ENCODE measurements at places on chromosomes 7 and 10.

DNA sequence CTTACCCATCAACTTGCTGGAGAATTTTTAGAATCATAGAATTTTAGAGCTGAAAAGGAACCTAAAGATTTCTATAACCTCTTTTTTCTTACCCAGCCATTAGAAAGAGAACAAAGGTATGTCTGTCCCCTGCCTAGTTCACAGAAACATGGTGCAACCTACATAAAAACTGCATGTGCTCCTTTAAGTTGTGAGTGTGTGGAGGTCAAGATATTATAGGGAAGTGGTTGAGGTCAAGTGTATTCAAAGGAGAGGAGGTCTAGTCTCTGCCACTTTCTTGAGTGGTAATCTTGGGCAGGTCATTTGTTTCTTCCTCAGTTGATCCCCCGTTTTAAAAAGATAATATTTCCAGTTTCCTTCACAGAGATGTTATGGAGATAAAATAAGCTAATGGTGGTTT, 6.4 kb downstream of the UBTD1 start:
- no peak for DNase-seq

- DNase-seq: no peak
These were observed 145.5 kb downstream of the ZEB1 start for GRCh38 chr10:31464552-31464951.

DNA sequence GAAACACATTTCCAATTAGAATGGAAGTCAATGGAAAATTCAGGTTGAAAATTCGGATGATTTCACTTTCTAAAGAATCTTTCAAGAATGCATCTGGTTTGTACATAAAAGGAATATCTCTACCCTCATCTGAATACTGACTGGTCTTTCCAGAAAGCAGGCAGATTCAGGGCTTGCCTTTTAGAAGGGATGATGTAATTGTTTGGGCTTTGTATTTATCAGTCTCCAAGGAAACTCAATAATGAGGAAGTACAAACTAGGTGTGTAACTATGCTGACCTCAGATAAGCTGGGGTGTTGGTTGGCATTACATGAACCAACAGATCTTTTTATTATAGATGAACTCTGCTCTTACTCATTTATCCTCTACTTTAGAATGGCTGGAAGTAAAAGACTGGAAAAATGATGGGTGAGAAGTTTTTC, 24.1 kb downstream of the PDLIM1 start:
- no peak for DNase-seq

GRCh38 chr10:124494046-124494807, 32.6 kb downstream of the LHPP start:
- no peak for DNase-seq

GRCh38 chr7:123705211-123705901, 43.4 kb downstream of the WASL start:
- no peak for DNase-seq

DNA sequence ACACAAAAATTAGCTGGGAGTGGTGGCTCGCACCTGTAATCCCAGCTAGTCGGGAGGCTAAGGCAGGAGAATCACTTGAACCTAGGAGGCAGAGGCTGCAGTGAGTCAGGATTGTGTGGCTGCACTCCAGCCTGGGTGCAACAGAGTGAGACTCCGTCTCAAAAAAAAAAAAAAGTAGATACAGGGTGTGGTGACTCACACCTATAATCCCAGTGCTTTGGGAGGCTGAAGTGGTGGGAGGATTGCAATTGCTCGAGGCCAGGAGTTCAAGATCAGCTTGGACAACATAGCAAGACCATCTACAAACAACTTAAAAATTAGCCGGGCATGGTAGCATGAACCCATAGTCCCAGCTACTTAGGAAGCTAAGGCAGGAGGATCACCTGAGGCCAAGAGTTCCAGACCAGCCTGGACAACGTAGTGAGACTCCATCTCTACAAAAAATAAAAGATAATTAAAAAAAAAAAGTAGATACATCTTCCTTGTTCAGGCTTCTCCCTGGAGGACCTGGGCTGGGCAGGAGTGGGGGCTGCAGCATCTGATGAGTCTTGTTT, 2.0 kb downstream of the MOSPD3 start:
- no peak for DNase-seq

GRCh38 chr7:108403597-108404217, 52.5 kb downstream of the NRCAM start:
- no peak for DNase-seq

- DNase-seq: no peak
These were observed 82.6 kb downstream of the CACNB2 start for GRCh38 chr10:18222866-18223265.

DNA sequence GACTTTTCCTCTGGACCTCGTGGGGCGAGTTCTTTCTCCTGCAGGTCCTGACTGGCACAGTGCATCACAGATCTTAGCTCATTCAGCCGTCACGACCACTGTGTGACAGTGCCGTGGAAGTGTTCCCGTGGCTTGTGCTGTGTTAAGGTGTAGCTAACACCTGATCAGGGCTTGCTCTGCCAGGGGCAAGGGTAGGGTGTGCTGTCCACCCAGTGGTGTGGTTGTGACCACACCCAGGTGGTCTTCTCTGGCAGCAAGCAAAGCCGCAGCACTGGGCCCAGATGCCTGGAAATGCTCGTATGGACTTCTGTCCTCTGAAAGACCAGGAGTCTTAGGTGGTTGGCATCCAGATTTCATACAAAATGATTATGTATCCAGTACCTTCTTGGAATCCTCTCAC, 86.2 kb downstream of the GLRX3 start:
- DNase-seq: no peak

- no peak for DNase-seq
These were observed 138.2 kb downstream of the RPS24 start for GRCh38 chr10:78171633-78172400.

GRCh38 chr7:138125598-138126111, 49.4 kb downstream of the AKR1D1 start:
- DNase-seq: no peak

DNA sequence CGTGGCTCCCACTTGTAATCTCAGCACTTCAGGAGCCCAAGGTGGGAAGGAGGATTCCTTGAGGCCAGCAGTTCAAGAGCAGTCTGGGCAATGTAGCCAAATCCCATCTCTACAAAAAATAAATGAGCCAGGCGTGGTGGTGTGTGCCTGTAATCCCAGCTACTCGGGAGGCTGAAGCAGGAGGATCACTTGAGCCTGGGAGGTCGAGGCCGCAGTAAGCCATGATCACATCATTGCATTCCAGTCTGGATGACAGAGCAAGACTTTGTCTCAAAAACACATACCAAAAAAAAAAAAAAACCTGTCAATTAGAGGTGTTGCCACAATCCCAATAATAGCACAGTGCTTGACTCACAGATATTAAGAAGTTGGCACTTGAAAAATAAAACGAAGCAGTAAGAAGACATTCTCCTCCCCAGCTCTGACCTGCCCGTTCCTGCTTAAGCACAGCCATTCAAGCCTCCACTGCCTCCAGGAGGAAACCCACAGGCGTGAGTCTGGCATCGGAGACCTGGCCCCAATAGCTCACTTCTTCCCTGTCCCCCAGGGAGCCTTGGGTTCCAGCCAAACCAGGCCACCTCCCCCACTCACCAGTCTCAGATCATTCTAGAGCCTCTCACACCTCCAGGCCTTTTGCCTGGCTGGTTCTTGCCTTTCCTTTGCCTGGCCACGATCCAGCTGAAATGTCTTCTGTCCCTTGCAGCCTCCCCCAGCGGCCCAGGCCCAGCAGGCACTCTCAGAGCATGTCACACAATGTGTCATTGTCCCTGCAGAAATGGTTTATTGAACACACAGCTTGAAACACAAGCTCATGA, 45.3 kb upstream of the GTF2I start:
- no peak for DNase-seq

GRCh38 chr7:44750921-44751571, 2.4 kb downstream of the ZMIZ2 start:
- no peak for DNase-seq

DNA sequence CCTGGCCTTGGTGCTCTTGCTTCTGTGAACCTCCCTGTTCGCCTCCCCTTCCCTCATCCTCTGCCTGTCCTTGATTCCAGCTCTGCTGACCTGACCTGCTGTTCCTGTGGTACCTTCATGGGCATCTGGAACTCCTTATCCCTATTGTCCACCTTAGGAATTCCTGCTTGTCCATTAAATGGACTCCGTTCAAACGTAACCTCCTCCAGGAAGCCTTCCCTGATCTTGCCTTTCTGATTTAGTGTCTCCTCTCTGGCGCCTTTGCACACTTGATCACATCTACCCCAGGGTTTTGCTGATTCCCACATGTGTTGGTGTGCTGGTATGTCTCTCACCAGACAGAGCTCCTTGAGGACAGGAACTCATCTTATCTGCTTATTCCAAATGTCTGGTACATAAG, 20.9 kb downstream of the TSPAN15 start:
- DNase-seq: no peak

DNA sequence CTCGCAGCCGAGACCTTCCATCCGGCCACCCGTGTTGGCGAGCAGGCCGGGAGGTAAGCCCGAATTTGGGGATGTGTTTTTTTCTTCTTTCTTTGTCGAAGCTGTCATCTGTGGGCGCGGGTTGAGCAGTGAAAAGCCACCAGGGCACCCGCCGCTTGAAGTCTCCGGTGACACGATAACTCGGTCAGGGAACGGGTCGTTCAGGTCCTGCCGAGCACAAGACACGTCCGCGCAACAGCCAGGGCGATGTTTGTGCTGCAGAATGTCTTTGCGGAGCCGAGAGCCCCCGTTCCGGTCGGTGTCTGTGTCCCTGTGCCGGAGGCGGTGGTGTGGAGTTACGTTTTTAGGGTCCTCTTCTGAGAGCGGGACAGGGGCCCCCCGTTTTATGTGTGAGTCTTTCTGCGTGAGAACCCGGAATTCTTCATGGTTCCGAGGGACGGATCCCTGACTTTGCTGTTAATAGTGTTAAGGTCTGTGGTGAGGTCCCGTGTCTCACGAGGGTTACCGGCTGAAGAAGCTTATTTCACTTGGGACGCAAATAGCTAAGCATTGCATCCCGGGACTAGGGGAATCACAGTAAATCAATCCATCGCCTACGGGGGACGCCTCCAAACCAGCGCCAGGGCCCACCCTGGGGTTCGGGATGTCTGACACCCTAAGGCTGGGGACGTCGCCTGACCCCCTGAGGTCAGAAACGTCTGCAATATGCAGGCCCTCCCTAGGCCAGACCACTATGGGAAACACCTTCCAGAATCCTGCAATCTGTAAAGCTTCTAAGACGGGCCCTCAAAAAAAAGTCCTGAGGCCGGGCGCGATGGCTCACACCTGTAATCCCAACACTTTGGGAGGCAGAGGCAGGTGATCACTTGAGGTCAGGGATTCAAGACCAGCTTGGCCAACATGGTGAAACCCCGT, 99.5 kb downstream of the ELFN1 start:
- no peak for DNase-seq

DNA sequence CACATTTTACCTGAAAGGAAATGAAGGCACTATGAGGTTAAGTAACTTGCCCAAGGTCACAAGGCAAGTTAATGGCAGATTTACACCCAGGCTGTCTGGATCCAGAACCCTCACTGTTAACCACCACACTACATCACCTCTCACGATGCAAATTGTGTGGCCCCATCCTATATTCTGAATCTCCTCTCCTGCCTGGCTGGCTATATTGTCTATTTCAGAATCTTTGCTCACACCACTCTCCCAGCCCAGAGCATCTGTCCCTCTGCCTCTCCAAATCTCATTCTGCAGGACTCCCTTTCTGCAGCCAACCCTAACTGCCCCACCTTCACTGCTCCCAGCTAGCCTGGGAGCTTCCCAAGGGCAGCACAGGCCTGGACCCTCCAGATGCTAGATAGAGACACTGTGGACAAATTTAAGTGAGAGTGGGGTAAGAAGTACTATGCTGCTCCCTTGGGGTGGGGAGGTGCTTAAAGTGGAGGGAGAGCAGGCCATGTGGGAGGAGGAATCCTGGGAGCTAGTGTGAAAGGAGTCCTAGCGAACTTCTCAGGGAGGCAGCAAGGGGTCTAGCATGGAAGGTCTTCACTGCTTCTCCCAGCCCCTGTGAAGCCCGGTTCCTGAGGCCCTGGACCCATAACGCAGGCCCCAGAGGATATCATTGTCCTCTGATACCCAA, 786 bp downstream of the CUEDC2 start:
- DNase-seq: no peak

DNA sequence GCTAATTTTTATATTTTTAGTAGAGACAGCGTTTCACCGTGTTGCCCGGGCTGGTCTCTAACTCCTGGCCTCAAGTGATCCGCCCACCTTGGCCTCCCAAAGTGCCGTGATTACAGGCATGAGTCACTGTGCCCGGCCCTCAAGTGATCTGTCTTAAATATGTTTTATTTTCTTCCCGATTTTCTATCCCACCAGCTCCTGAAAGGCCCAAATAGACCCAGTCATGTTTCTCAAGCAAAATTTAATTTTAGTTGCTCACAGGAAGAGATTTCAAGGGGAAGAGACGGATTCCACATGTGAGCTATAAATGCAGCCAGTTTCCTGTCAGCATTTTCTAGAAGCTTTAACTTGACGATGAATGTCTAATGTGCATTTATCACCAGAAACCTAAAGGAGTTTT, 12.0 kb downstream of the DENND10 start:
- DNase-seq: no peak

DNA sequence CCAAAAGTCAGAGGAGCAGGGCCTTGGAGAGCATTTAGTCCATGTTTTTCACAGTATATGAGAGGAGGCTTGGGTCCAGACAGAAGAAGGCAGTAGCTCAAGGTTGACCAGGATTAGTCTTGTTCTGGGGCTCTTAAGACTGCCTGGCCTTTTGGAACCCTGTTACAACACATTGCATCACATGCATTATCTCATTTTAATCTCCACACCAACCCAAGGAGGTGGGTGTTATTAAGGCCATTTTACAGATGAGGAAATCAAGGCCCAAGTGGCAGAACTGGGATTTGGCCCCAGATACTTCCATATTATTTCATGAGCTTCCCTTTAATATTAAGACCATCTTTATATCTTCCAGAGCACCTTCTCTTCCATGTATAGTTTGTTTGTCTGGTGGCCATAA, 38.8 kb downstream of the RPS24 start:
- DNase-seq: no peak

- no peak for DNase-seq
These were observed 287.6 kb upstream of the HGF start for GRCh38 chr7:82057476-82057875.

DNA sequence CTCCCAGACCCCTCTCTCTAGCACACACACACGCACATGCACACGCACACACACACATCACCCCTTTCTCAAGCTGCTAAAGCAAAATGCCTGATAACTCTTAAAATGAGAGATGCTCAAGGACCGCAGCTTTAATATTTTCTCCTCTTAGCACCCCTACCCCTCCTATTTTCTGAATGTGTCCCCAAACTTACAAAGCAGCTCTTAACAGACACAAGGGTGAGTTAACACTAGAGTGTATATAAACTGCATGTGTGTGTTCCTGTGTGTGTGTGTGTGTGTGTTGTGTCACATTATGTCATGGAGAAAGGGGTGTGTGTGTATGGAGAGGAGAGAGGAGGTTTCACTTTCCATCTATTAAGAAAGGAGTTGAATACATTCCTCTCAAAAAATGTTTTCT, 1.3 kb downstream of the PTN start:
- DNase-seq: no peak

Data from stimulated activated CD8-positive, alpha-beta memory T cell treated with anti-CD3 and anti-CD28 coated beads, Interleukin-15, amount 100 ng/mL, for 1 hour (primary cell).